ENCODE measurements at places on chromosomes 2 and 18.

DNA sequence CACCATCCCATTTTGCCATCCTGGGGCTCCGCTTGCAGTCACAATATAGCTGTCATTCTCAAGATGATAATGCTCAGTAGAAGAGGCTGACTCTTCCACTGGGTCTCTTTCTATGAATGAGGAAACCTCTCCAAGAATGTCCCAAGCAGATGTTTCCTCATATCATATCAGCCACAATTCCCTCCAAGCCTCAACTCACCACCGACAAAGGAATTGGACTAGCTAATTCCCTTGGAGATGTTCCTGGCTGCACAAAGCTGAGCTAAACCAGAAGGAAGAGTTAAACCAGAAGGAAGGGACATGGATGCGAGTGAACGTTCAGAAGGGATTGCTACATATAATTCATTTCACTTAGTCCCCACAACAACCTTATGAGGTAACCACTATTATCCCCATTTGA is 65.0 kb upstream of the NPAS2 start:
- no peak for DNase-seq

DNA sequence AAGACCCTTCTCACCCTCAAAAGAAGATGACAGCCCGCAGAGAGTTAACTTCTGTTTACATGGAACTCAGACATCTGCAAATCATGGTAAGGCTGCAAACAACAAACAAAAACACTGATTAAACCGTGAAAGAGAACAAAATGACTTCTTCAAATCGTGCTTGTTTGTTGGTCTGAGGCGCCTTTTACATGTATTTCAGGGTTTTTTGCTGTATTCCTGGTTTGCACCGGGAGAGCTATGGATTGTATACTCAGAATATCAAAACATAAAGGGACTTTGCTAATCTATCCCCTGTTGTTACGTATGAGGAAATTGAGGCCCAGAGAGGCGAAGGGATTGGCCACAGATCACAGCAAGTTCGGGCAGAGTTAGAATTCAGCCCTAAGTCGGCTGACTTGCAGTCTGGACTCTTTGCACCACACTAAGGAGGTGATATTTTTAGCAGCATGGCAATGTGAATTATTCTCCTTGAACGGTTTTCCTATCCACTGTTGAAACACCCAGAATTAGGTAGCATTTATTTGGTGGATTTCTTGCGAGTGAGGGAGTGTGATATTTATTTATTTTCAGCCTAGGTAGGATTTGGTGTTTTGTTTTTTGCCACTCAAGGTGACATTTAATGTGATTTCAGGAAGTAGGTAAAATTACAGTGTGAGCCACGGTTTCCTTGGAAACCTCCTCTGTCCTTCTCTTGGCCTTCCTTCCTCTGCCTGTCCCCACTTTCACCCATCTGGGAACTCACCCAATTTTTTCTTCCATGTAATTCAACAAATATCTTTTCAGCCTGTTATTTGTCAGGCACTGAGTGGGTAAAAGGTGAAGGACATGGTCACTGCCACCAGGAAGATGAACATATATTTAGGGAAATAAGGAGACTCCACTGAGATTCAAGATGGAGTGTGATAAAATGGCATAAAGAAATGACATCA is 980 bp upstream of the PDE6D start:
- DNase-seq: no peak

GRCh38 chr2:120590841-120591240 is 144.8 kb upstream of the GLI2 start:
- no peak for DNase-seq

- no peak for DNase-seq
These were observed 192.8 kb upstream of the PXDN start for GRCh38 chr2:1937066-1937465.

DNA sequence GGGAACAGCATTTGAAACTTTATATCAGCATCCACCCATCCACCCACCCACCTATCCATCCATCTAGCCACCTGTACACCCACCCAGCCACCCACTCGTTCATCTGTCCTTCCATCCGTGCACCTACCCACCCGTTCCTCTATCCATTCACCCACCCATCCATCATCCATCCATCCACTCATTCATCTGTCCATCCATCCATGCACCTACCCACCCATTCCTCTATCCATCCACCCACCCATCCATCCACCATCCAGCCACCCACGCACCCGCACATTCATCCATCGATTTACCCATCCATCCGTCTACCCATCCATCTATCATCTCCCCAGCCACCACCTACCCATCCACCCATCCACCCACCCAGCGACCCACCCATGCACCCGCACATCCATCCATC is 24.8 kb downstream of the LDLRAD4 start:
- no peak for DNase-seq

DNA sequence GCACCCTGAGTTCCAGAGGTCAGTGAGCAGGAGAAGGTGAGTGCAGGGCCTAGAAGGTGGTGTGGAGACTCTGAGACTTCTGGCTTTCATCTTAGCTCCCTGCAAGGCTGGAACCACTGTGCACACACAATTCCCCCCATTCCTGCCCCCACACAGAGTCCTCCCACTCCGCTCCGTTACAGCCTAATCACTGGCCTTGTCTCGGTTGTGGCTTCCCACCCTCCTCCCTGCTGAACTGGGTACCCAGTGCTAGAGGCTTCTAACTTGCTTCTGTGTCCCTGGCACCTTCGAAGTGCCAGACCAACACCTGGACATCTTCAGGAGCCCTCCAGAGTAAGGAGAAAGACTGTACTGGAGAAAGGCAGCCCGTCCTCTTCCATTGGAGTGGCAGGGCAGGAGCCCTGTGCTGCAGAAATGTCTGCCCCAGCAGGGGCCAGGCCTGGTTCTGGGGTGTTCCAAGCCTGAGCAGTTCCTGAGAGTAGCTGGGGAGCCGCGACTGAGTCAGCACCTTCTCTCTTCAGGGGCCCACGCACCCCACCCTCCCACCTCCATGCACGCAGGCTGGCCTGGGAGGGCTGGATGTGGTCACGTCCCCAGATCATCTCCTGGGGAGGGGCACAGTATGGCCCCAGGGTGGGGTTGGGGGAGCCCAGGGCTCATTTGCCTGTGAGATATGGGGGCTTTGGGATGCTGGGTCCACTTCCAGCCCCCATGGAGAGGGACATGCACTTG is 23.4 kb downstream of the CROCC2 start:
- DNase-seq: no peak

DNA sequence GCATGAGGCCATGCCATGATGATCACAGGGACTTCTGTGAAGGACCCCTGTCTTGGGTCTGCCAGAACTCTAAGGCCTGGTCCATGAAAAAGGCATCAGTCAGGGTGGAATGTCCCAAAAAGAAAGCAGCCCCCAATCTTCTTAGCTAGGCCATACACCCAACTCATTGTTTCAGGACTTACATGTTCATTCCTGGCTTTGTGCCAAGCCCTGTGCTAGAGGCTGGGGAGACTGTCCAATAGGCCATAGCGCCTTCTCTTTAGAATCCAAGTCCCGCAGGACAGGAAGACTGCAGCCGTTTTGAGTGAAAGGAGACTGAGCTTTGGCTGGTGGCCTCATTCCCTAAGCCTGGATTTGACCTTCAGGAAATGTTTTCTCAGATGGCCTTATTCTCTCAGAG is 247.3 kb downstream of the PRKCE start:
- no peak for DNase-seq

- DNase-seq: no peak
These were observed 6.3 kb upstream of the CCNT2 start for GRCh38 chr2:134912361-134912760.

DNA sequence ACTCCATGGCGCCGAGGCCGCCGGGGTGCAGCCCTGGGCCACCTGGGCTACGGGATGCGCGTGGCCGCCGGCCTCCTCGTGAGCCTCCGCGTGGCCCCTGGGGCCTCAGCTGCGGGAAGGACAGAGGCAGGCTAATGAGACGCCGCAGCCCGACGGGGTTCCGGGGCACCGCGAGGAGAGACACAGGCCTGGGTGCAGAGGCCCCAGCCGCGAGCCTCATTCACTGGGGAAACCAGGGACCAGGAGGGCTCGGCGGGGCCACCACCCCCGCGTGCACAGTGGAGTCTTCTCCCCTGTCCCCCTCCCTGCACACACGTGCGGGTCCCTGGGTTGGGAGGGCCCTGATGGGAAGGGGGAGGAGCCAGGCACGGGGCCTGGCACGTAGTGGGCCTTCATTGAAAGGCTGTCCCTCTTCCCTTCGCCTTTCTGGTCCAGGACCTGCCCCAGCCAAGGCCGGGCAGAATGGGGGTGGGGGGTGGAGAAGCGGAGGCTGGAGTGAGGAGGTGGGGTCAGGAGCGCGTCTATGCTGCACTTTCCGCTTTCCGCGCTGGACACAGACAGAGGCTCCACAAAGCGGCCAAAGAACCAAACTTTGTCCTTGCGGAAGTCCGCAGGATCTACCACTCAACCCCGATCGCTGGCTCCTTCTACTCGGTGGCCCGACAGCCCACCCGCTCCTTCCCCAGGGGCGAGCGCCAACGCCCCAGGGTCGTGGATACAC is 9.1 kb downstream of the ALPP start:
- no peak for DNase-seq

GRCh38 chr2:130380096-130380934 is 24.5 kb downstream of the PTPN18 start:
- DNase-seq: no peak

DNA sequence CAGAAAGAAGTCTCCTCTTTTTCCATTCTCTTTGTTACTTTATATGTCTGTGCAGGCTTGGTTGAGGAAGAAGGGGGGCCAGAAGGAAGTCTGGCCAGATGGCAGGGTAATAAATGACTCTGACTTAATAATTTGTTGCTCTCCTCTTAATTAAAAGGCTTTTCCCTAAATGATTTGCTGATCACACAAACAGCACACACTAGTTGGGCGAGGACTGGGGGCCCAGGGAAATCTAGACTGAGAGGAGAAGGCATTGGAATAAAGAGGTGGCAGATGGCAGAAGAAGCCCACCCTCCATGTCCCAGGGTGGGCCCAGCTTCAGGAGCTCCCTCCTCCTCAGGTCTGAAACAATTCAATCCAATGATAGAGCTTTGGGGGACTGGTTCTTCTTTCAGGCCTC is 12.7 kb upstream of the SMARCAL1 start:
- no peak for DNase-seq
